ENCODE measurements at places on chromosomes 12 and 14.

DNA sequence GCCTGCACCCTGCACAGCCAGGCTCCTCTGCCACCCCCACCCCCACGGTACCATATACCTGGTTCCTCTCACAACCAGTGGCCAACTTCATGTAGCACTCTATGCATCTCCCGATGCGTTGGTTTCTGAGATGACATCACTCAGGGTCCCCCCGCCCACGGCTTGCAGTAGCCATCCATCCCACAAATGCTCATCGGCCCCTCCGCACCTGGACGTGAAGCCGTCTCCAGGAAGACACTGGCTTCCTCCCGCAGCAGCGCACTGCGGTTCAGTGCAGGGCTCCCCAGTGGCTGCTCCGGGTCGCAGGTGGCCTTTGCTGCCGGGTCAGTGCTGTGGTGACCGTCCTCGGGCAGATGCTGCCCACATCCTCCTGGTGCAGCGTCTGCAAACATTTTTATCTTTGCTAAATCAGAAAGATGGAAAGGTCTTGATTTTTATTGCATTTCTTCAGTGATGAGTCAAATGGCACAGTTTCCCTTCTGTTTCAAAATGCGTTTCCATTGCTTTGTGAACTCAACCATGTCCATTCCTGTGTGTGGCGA is 27.5 kb upstream of the MMP17 start:
- peaks cover 9% of the 10 kb centered on the region for H3K4me1 ChIP-seq
- DNase-seq, result no peak
- H3K36me3 ChIP-seq, result peaks cover 66% of the 10 kb centered on the region
- no peak overlapping the region for H3K4me3 ChIP-seq
- H3K27ac ChIP-seq, result no peak overlapping the region

DNA sequence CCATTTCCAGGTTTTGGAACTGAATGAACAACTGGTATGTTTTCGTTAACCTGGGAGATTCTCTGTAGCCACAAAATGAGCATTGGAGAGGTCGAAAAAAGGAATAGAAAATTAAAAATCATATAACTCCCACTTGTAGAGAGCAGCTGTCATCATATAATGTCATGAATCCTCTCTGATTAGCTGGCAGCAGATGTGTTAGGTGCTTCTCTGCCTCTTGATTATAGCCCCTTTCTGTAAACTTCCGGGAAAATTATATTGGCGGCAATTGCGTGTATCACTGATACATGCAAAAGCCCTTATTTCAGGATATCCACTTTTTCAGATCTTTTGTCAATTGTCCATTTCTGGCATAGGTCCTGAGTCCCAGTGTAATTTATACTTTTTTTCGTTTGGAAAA is 31.7 kb downstream of the FGD4 start:
- no peaks in the 10 kb centered on the region for H3K27me3 ChIP-seq
- H3K4me1 ChIP-seq, result no peaks in the 10 kb centered on the region
- DNase-seq, result no peak
- H3K27ac ChIP-seq, result no peak overlapping the region
- peaks cover 7% of the 10 kb centered on the region for H3K36me3 ChIP-seq
- no peak overlapping the region for H3K4me3 ChIP-seq

GRCh38 chr14:34403646-34404045 is 58.4 kb downstream of the SPTSSA start:
- no peak overlapping the region for H3K27ac ChIP-seq
- no peak for DNase-seq
- H3K4me3 ChIP-seq, result no peak overlapping the region
- H3K27me3 ChIP-seq, result no peaks in the 10 kb centered on the region
- no peaks in the 10 kb centered on the region for H3K36me3 ChIP-seq

DNA sequence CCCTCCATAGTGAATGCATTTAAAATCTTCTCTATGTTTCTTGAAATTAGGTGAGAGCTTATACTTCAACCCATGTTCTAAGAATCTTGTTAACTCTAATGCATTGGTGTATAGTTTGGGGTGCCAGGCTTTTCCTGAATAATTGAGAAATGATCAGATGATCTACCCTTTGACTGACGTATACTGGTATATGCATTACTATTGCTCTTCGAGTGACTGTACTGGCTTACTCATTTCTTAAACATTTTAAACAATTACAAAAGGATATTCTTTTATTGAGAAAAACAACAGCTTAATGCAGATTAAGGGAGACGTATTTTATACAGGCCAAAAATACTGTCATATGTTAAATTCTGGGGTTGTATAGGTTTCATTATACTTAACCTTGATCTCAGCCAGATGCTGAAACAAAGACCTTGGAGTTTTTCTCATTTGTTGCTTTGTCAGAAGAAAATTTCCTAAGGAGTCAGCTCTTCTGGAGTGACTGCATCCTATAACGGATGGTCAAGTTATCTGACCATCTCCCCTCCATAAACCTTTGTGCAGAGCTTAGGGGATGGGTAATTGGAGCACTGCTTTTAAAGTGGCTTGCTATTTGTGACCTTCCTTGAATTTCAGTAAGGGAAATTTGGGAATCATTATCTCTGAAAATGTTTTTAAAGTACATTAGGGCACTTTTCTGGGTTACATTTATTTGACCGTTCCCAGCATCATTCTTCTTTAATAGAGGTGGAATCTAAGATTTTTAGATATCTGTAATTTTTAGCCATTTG is 507.6 kb downstream of the PCNX1 start:
- peak overlapping the region; percentile 26 for H3K27ac ChIP-seq
- DNase-seq, result no peak
- H3K4me3 ChIP-seq, result no peak overlapping the region
- no peaks in the 10 kb centered on the region for H3K4me1 ChIP-seq

GRCh38 chr12:72677139-72677538 is 405.0 kb downstream of the TRHDE start:
- H3K27me3 ChIP-seq, result no peaks in the 10 kb centered on the region
- no peak for DNase-seq
- H3K4me1 ChIP-seq, result no peaks in the 10 kb centered on the region
- no peaks in the 10 kb centered on the region for H3K36me3 ChIP-seq
- no peak overlapping the region for H3K27ac ChIP-seq

DNA sequence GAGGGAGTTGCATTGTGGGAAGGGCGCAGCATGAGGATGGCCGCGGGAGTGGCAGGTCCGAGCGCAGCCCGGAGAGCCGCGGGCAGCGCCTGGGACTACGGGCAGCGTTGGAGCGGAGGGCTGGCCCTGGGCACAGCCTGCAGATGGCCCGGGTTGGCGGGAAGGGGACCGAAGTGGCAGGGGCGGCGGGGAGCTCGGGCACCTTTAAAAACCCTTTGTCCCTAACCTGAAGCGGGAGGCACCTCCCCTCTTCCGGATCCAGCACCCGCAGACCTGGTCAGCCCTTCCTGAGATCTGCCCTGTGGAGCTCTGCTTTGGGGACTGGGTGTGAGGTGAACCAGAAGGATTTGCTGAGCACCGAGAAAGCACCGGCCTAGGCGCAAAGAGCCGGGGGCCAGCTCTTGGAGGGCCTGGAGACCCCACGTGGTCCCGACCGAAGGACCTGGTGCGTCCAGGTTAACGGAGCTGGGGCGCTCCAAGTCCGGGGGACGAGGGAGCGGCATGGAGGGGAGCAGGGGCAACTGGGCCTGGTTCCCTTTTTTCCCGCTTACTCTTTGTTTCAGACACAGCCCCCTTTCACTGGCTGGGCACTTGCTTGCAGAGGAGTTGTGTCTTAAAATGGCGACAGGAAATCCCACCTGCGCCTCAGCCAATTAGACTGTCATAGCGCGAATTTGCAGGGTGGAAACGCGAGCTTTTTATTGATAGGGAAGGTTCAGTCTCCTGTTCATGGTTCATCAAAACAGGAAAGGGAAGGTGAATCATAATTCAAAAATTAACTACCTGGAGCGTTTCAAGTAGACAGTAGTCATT is 792 bp upstream of the SLC38A1 start:
- H3K4me3 ChIP-seq, result peak overlapping the region; percentile 68
- no peak for DNase-seq
- H3K27me3 ChIP-seq, result no peaks in the 10 kb centered on the region

- H3K27ac ChIP-seq, result no peak overlapping the region
- peaks cover 34% of the 10 kb centered on the region for H3K4me1 ChIP-seq
- no peak overlapping the region for H3K4me3 ChIP-seq
- H3K27me3 ChIP-seq, result no peaks in the 10 kb centered on the region
These were observed 31.7 kb downstream of the VCPKMT start for GRCh38 chr14:50084666-50085065.

GRCh38 chr12:38138225-38139221 is 178.1 kb upstream of the ALG10B start:
- no peak overlapping the region for H3K27ac ChIP-seq
- no peaks in the 10 kb centered on the region for H3K36me3 ChIP-seq
- peaks cover 13% of the 10 kb centered on the region for H3K4me1 ChIP-seq
- peak overlapping the region; percentile 64 for H3K4me3 ChIP-seq

GRCh38 chr12:128009108-128009507 is 257.9 kb upstream of the TMEM132C start:
- H3K27ac ChIP-seq, result no peak overlapping the region
- no peaks in the 10 kb centered on the region for H3K36me3 ChIP-seq
- no peak overlapping the region for H3K4me3 ChIP-seq
- H3K4me1 ChIP-seq, result no peaks in the 10 kb centered on the region
- no peak for DNase-seq

- H3K27me3 ChIP-seq, result no peaks in the 10 kb centered on the region
- no peaks in the 10 kb centered on the region for H3K4me1 ChIP-seq
- no peak overlapping the region for H3K4me3 ChIP-seq
- no peaks in the 10 kb centered on the region for H3K36me3 ChIP-seq
These were observed 1582.3 kb upstream of the TMEM132C start for GRCh38 chr12:126684703-126685102.

DNA sequence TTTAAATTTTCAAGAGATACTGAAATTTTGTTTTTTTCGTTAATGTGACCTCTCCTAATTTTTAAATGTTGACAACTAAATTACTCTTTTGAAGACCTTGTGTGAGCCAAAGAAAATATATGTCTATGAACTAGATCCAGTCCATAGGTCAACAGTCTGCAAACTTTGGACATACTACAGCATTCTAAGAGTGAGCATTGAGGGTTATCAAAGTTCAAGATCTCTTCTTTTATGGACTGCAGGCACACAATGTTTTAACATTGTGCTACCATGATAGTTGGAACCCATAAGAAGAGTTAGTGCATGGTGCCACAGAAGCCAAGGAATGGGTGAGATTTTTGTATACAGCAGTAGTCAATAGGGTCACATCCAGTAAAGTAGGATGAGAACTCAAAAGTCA is 43.0 kb upstream of the ACSS3 start:
- H3K27ac ChIP-seq, result no peak overlapping the region
- H3K27me3 ChIP-seq, result no peaks in the 10 kb centered on the region
- H3K4me1 ChIP-seq, result no peaks in the 10 kb centered on the region
- H3K4me3 ChIP-seq, result no peak overlapping the region
- no peak for DNase-seq
- H3K36me3 ChIP-seq, result no peaks in the 10 kb centered on the region
